ENCODE measurements at places on chromosomes 5 and 9.

GRCh38 chr5:40945111-40945510 is 35.8 kb downstream of the C7 start:
- DNase-seq = no peak

GRCh38 chr9:125931211-125931610 is 184.0 kb downstream of the PBX3 start:
- DNase-seq = no peak

GRCh38 chr5:67267512-67268216 is 71.1 kb upstream of the CD180 start:
- no peak for DNase-seq

DNA sequence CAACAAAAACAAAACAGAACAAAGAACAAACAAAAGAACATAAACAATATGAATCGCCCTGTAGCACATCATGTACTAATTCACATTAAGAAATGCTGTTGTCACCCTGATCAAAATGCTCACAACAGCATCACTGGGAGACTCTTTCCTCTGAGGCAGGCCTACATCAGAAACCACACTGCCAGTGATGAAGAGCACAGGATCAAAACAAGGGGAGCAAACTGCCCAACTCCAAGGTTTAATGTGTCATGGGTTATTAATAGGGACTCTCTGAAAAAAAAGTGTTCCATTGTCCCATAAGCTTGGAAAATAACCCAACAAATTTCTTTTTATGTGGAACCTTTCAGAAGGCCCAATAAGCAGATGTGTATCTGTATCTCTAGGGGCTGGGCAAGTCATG is 74.2 kb downstream of the PTPN3 start:
- no peak for DNase-seq

DNA sequence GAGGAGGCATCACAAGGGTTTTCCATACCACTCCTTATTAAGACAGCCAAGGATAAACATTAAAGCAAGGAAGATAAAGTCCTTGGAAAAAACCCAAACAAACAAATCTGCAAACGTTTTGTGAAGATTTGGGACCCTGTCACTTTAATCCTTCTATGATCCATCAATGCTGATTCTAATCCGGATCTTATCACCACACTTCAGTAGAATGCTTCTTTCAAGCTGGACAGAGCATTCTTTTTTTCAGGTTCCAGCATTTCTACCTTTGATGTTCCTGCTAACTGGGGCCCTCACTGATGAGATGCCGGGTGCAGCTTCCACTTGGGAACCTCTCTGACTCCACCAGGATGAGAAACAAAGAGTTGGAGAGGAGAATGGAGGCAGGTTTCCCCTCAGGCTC is 132.8 kb upstream of the SHB start:
- no peak for DNase-seq

- no peak for DNase-seq
These were observed 23.5 kb upstream of the ERAP2 start for GRCh38 chr5:96852759-96853158.
